ENCODE measurements at places on chromosomes 4 and X.

DNA sequence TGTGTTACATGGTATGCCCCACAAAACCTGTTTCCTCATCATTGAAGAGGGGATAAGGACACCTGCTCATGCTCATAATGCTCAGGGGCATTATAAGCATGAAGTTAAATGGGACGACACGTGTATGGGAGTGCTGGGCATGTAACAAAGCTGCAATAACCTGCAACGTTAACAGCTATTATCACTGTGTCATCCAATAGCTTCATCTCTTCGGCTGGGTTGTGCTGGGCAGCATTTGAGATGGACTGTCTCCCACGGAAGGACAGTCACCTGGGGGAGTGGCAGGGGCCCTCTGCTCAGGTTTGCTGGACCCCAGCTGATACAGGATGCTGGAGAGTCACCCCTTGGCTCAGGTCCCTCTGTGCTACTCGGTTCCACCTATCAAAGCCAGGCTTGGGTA lies 94.5 kb downstream of the NSUN7 start:
- no peak for DNase-seq

DNA sequence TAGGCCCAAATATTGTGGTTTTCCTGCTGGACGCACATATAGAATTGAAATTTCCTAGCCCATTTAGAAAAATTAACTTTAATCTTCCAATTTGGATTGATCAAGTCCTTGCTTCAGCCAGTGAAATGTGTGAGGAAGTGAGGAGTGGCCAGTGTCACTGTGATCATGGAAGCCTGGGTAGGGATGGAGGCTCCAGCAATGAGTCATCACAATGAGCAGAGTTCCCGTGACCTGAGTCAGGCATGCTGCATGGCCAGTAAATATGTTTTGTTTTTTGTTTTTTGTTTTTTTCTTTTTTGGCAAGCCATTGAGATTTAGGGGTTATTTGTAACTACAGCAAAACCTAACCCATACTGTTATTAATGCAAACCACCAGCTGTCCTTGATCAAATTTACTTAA lies 52.1 kb downstream of the IDS start:
- DNase-seq = no peak

DNA sequence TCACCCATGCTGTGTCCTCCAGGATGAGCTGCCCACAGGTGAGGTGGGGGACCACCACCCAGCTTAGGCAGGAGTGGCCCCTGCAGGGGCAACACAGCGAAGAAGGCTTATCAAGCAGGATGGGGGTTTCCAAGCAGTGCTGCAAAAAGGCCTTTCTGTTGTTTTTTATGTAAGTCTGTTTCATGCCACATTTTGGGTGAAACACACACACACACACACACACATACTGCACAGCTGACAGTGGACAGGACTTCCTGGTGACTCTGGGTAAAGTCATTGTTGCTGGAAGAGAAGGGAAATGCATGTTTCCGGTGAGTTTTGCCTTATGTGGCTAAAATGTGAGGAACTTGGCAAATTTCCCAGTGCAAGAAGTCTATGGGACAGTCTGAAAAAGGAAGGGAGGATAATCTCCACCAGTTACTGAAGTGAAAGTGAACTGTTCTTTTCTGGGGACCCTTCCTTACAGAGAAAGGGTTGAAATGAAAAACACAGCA lies 119.2 kb downstream of the IRF2 start:
- DNase-seq = no peak

DNA sequence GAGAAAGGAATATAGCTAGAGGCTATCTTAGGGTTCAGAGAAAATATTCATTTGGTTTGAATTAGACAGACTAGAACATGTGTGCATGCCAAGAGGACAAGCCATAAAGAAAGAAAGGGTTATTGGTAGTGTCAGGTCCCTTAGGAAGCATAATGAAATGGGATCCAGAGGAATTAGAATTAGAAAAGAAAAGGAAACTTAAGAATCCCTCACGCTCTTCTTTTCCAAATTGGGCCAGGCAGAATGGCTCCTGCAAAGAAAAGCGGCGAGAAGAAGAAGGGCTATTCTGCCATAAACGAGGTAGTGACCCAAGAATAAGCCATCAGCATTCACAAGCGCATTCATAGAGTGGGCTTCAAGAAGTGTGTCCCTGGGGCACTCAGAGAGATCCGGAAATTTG lies 4.9 kb upstream of the ABCG2 start:
- no peak for DNase-seq

DNA sequence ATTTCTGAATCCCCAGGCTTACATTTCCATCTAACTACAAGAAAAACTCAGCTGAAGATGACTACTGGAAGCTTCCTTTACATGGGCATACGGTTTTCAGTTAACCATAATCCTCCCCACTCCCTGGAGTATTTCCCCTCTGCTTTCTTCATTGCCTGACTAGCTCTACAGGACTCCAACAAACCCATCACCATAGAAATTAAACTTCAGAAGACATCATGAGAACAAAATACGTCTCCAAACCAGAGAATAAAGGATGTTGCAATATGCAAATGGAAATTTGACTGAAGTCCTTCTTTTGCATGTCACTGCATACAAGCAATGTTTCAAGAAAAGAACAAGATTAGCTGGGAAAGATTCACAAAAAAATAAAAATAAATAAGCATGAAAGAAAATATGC lies 170.2 kb upstream of the PCDH18 start:
- no peak for DNase-seq

DNA sequence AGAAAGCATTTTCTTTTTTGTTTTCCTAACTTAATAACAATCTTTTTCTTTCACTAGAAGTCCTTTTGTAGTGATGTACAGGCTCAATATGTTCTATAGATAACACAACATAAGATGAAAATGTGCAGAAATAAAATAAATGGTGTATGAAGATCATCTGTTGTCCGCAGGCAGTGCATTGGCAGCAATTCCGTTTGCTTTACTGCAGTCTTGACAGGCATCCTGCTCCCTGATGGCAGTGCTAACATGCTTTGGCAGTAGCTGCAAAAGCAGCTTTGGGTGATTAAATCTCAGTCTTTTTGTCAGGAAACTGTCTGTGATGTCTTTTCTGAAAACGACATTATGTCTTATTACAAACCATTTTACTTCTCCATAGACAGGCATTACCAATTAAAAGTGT lies 131.4 kb downstream of the TRAM1L1 start:
- DNase-seq = no peak

- no peak for DNase-seq
Measured at GRCh38 chr4:177579649-177580048, 137.4 kb upstream of the AGA start.

DNA sequence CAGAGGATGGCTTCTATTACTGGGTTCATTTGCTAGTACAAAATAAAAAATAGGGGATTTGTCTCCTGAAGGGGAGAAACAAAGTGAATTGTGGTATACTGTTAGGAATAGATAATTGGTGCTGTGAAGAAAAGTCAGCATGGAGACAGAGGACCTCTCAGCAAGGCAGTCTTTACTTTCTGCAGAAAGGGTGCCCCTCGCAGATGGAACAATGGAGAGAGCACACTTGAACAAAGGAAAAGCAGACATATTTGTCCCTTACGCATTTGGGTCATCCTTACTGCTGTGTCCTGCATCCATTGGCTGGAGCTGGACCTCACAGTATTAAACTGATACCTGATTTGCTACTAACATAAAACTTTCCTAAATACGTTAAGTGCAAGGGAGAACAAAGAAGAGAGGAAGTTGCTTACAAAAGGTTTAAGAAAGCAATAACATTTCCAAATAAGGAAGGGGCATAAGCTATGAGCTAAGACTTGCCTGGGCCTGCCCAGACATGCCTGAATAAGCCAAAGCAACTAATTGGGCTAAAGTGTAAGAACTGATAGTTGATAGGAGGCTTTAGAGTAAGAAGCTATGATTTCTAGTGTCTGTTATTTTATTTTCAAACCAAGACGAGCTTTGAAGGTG lies 83.8 kb downstream of the CCKAR start:
- DNase-seq = no peak

DNA sequence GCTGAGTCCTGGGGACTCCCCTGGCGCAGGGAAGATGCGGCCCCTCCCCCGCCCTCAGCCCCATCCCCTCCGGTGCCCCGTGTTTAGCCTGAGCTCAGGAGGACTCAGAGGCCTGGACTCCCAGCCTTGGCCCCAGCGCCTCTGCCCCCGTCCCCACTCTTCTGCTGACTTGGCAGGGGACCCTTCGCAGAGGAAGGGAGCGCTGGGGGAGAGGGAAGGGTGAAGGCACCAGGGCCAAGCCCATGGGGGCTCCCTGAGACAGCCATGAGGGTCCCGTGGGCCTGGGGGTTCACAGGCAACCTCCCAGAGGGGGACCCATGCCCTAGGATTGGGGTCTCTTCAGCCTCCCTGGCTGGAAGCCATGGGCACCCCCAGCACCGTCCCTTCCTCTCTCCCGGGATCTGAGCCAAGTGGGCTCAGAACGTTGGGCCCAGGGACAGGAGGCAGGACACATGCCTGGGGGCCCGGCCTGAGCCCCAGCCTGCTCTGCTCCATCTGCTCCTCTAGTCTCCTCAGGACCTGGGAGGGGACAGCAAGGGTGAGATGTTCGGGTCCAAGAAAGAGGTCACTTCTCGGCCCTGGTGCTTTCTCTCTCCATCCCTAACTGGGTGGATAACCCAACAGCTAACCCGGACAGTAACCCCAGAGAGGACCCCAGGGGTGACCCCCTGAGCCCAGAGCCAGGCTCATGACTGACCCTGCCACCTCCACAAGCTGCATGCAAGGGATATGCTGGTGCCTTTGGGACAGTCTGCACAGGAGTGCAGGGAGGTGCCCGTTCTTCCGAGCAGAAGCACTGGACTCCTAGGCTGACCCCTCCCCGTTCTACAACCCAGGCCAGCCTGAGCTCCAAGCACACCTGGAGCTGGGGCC lies 1.5 kb upstream of the CPLX1 start:
- no peak for DNase-seq

- DNase-seq = peak; percentile 83
Measured at GRCh38 chrX:129781134-129781672, 1.5 kb downstream of the SASH3 start.

- no peak for DNase-seq
Measured at GRCh38 chr4:76240236-76240635, 11.3 kb upstream of the FAM47E start.

GRCh38 chr4:145436796-145437195 lies 44.9 kb upstream of the SMAD1 start:
- DNase-seq = no peak
